Adipose tissue (tissue), 3 donors: ENCODE measurements at places on chromosomes 3 and 15. TPM values are rescaled to one million over a fixed set of nuclear protein-coding genes. Genes with fewer than 3 reads are reported as not detected.

ZKSCAN7 gene
- 1.6 TPM for polyA plus RNA-seq

CPLX3 gene
- not detected for polyA plus RNA-seq

IFT57 gene
- 38.6 TPM for polyA plus RNA-seq

FRMD5 gene
- 0.11 TPM for polyA plus RNA-seq

HDC gene
- 0.22 TPM for polyA plus RNA-seq

GPR156 gene
- 0.01 TPM for polyA plus RNA-seq

KNSTRN gene
- polyA plus RNA-seq, result 6.6 TPM

SEC22A gene
- 5.5 TPM for polyA plus RNA-seq

CYP1A2 gene
- 0.07 TPM for polyA plus RNA-seq

GUCA1C gene
- not detected for polyA plus RNA-seq

GP9 gene
- polyA plus RNA-seq, result not detected

ACKR2 gene
- 2.6 TPM for polyA plus RNA-seq

COMMD4 gene
- 78.9 TPM for polyA plus RNA-seq

AMT gene
- polyA plus RNA-seq, result 4.7 TPM

GOLGA6L10 gene
- polyA plus RNA-seq, result 0.83 TPM

LPP gene
- 3.6 TPM for polyA plus RNA-seq

CMTM7 gene
- 8.7 TPM for polyA plus RNA-seq

ECE2 gene
- polyA plus RNA-seq, result not detected

KNL1 gene
- 1.3 TPM for polyA plus RNA-seq

NTRK3 gene
- polyA plus RNA-seq, result 3.0 TPM

TFRC gene
- 56.2 TPM for polyA plus RNA-seq

POLQ gene
- polyA plus RNA-seq, result 0.04 TPM

RSRC1 gene
- 13.7 TPM for polyA plus RNA-seq

RASL12 gene
- polyA plus RNA-seq, result 21.6 TPM

CPA3 gene
- polyA plus RNA-seq, result 4.4 TPM

CFAP100 gene
- not detected for polyA plus RNA-seq
